ENCODE measurements at places on chromosomes 5 and 9.

DNA sequence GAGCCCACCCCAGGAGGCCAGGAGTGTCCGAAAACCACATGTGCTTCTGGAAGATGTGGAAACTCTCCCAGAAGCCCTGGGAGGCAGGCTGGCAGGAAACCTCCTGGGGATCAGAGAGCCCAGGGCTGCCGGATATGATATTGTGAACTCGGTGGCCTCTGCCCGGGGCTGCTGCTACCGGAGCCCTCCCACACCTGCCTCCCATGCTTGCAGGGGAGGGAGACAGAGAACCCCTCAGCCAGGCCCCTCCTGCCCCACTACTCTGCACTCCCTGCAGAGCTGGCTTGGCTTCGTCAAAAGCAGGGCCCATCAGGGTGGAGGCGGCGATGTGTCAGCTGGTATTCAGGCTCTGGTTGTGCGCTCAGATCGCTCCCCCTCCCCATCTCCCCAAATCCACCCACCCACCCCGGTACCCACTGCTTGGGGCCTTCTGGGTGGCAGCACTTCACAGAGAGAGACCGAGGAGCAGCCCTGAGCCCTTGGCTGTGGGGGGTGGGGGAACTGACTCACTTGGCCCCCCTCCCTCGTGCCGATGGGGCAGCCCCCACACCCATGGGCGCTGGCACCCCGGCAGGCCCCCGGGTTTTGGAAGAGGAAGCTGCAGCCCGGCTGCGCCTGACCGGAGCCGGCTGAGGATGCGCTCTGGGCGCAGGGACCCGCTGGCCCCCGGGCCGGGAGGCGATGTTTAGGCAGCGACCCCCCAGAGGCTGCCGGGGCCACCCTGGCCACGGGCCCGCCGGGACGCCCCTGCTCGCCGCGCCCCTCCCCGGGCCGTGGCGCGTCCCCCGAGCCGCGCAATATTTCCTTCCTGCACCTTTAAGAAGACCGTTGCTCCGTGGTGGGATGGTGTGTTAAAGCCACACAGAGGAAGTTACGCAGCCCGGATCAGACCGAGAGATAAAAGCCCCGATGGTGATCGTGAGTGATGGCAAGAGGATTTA lies 786 bp upstream of the NTNG2 start:
- no peak for DNase-seq

DNA sequence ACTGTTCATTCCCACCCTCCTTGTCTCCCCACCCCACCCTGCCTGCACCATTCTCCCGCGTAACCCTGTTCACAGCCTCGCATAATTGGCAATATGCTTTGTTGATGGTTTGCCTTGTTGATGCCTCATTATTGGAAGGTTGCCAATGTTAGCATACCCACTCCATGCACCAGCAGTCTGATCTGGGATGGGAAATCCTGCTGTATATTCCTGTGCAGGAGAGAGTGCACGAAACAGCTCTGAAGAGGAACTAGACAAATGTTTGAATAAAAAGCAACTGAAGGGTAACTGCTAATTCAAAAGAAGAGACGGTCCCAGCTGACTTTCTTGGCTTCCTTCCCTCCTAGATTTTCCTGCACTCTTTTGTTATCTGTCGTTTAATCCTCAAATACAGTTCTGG lies 271.7 kb upstream of the TLE4 start:
- no peak for DNase-seq

GRCh38 chr5:71893451-71893850 lies 174.4 kb downstream of the CARTPT start:
- no peak for DNase-seq

- DNase-seq: no peak
Observed at GRCh38 chr5:1946776-1947175, 64.1 kb upstream of the IRX4 start.

DNA sequence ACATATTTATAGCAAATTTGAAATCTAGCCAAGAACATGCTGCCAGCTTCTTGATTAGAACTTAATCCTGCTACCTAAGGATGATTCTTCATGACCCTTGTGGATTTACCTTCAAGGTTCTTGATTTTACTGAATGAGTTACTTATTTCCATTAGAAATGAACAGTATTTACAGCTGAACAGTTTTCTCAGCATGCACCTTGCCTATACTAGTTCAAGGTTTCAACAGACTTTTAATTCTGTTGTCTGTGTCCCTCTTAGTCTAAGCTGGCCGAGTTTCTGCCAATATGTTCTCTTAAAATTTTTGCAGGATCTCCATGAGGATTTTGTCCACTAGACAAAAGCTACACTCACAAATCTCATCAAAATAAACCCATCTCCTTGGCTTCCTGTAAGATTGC lies 188.8 kb upstream of the ST8SIA4 start:
- no peak for DNase-seq

- no peak for DNase-seq
Observed at GRCh38 chr5:58967597-58968281, 384.9 kb downstream of the RAB3C start.

- DNase-seq: no peak
Observed at GRCh38 chr9:123085916-123086315, 52.4 kb downstream of the GPR21 start.

DNA sequence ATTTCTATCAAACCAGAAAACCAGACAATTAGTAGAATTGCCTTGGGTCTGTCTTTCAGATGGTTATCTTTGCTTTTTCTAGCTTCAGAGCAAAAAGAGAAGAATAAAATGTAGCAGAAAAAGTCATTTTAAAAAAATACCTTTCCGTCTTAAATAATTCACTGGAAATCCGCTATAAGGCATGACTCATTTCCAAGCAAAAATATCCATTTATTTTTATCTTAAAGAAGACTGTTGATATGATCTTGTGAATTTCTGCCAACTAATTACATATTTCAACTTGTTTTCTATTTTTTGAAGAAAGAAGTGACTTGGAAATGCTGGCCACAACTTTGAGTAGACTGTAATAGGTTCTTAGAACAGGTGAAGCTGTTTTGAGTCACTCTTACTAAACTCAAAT lies 83.7 kb downstream of the VCAN start:
- DNase-seq: no peak

GRCh38 chr9:100309992-100310391 lies 42.8 kb downstream of the TEX10 start:
- DNase-seq: no peak

- no peak for DNase-seq
Observed at GRCh38 chr5:81774374-81774773, 23.5 kb upstream of the SSBP2 start.

GRCh38 chr9:87516222-87516925 lies 18.7 kb downstream of the DAPK1 start:
- DNase-seq: no peak

GRCh38 chr9:91060520-91061343 lies 259.1 kb downstream of the SYK start:
- no peak for DNase-seq

- no peak for DNase-seq
Observed at GRCh38 chr5:74540622-74541021, 99.9 kb downstream of the ENC1 start.

- no peak for DNase-seq
Observed at GRCh38 chr5:80964919-80965318, 4.8 kb downstream of the RASGRF2 start.

- no peak for DNase-seq
Observed at GRCh38 chr5:142830241-142831008, 60.2 kb downstream of the ARHGAP26 start.

GRCh38 chr9:116096853-116097252 lies 56.7 kb upstream of the PAPPA start:
- DNase-seq: peak; percentile 5

DNA sequence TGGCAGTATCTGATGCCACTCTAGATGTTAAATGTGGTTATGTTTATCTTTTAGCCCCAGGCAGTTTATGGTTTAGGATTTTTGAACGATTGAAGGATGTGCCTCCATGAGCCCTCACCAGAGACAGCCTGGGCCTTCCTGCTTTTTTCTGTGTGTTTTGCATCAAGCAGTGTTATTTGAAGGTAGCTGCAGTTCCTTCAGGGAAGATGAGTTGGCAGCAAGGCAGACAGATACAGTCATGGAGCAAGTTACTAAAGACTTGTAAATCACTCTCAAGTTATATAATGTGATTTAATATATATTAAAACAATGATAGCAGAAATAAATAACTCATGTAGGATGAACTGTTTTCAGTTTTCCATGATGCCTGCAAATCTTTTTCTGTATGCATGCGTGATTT lies 204.9 kb downstream of the CD180 start:
- no peak for DNase-seq

DNA sequence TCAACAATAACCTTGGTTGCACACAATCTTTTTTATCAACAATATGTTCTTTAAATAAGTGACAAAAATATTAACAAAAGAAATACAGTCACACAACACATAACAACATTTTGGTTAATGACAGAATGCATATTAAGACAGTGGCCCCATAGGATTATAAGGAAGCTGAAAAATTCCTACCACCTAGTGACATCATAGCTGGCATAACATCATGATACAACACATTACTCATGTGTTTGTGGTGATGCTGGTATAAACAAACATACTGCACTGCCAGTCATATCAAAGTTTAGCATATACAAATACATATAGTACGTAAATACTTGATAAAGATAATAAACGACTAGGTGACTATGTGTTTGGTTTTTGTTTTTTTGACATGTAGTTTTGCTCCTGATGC lies 344.8 kb upstream of the POU5F2 start:
- no peak for DNase-seq

- DNase-seq: no peak
Observed at GRCh38 chr9:87609002-87609401, 111.3 kb downstream of the DAPK1 start.

DNA sequence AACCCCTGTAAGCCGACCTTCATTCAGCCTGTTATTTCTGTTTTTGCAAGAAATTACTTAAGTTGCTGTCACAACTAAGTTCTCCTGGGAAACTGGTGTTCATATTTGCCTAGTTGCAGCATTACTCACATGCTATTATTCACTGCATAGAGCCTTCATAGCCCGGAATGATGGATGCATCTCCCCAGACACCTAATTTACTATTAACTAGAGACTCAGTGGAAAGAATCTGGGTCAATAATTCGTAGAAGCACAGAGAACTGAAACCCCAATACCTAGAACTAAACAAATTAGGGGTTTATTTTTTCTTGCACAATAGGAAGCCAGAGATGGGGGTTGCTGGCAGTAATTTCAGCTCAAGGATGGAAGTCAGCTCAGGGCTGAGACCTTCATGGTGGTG lies 45.7 kb upstream of the FAM170A start:
- no peak for DNase-seq

DNA sequence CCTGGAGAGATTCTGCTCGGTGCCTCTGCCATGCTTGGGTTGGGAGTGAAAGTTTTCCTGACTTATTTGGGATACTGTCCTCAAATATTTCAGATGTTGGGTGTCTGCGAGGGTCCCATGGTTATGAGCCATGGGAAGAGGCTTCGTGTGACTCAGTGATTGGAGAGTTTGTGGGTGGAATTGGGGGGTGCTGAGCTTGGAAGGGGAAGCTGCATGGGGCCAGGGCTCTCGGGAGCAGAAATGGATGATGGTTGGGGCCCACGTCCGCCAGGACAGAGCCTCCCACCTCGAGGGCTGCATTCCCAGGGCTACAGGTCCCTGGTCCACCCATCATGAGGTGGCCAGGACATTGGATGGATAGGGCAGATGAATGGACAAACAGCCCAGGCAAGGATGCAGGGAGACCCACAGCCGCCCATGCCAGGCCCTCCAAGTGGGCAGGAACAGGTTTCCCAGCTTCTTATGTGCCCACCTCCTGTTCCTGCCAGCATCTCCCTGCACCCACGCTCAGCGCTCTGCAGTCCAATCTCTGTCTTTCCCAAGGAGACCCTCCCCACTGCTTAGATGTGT lies 5.5 kb downstream of the OBP2B start:
- no peak for DNase-seq

DNA sequence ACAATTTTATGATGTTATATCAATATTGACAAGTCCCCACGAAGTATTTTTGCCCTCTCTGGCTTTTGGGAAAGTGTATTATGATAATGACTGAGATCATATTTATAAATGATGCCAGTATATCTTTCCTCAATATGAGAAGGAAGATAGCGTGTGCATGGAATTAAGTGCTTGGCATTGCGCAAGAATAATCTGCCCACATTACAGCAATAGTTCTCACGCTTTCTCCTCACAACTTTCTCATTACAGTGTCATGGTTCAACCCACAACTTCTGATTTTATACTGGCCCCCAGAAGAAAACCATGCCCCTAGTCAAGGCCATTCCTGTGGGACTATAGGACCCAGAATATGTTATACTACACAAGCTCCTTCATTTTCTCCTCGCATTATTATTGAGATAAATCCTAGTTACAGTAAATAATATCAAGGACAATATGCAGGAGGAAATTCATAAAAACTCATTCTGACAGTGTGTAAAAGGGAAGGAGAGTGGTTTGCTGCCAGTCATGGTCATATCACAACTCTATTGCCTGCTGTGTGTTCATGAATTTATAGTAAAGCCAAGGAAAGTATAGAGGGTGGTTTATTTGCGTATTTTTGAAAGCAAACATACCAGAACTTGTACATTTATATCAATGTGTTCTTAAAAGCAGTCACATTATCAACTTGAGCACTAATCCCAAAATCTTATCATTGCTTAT lies 114.1 kb downstream of the PIK3R1 start:
- DNase-seq: no peak

DNA sequence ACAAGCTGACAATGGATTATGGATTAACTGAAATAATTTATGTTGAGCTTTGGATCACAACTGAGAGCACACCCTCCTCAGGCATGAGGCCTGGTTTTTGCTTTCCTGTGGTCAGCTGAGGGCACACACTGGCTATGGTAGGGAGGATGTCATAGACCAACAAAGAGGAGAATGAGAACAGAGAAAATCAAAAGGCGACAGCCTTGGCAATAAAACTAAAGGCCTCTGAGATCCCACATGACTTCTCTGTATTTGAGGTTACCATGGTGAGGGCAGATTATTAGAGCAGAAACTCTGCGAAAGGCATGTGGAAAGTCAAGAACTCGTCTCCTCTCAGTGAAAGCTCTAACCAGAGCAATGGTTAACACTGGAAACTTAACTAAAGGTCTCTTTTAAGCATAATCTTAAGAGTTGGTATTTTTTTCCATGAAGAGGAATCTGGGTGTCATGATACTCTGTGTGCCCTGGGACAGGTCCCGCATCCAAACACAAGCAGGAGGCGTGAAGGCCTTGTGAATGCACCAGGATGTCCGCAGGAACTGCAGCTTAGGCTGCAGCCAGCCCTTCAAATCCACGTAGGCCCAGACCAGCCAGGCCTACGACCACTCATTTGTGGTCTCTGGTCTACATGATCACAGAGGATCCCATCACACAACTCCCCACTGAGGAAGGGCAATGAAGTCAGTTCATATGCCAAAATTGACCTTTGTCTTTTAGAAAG lies 12.4 kb upstream of the MEIKIN start:
- peak; percentile 22 for DNase-seq

DNA sequence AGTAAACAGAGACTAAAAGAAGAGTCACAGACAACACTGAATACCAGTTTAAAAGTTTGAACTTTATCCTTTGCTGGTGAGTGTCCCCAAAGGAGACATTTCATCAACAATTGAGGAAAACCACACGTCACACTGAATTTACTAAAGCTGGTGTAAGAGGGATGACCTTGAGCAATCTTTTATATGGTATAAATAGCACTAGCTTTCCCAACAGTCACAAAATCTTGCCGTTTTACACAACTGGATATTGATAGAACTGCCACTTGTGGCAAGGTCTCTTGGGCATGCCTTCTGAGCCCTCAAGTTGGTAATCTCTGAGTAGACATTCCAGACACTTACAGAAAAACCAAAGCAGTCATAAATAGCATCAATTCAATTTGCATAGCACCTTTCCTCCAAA lies 311.5 kb upstream of the TARS1 start:
- no peak for DNase-seq
